ENCODE measurements at places on chromosomes 2 and 18. TPM values are rescaled to one million over a fixed set of nuclear protein-coding genes. Genes with fewer than 3 reads are reported as not detected.

DNA sequence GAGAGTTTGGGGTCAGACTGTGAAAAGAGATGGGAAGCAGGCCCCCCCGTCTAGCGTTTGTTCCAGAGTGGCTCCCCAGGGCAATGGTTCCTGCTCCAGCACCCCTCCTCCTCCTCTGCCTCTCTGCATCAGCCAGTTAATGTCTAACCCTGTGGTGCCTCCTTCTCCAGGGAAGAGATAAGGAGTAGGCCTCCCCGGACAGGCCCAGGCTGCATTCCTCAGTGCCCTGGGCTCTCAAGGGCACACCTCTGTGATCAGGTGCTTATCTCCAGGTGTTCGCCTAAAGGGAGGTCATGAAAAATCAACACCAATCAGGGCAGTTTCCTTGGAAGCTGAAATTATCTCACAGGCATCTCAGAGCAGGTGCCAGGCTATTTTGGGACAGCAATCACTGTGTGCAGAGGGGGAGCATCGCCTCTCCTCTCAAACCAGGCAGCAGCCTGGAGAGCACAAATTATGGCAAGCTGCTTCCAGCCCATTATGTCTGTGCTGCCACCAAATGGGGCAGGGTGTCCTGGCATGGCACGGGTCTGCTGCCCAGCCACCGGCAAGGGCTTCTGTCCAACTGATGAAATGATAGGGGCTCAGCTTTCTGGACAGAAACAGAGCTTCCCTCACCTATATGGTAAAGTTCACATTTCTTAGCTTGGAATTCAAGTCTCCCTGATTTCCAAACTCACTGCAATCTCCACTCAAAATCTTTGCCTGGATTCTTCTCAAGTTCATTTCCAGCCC lies 255.8 kb upstream of the SLC14A2 start:
- DNase-seq = no peak

GRCh38 chr2:204533629-204534370 lies 11.5 kb upstream of the PARD3B start:
- DNase-seq = no peak

DNA sequence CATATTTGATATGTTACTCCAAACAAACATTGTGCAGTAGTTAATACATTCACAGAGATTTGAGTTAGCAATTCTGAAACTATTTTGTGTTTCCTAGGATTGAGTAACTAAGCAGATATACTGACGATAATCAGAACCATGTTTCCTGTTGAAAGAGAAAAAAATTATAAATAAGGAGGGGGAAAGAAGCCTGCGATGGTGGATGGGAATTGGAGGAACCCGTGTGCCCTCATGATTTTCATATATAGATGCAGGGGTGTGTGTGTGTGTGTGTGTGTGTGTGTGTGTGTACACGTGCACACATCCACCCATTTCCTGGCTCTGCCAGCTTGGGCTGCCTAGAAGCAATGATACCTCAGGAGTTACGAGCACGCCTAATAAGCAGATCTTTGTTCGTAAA lies 56.9 kb downstream of the LPIN2 start:
- DNase-seq = peak; percentile 52

Gene GTF2A1L
- not detected for total RNA-seq

Gene RAB17
- total RNA-seq = not detected

DNA sequence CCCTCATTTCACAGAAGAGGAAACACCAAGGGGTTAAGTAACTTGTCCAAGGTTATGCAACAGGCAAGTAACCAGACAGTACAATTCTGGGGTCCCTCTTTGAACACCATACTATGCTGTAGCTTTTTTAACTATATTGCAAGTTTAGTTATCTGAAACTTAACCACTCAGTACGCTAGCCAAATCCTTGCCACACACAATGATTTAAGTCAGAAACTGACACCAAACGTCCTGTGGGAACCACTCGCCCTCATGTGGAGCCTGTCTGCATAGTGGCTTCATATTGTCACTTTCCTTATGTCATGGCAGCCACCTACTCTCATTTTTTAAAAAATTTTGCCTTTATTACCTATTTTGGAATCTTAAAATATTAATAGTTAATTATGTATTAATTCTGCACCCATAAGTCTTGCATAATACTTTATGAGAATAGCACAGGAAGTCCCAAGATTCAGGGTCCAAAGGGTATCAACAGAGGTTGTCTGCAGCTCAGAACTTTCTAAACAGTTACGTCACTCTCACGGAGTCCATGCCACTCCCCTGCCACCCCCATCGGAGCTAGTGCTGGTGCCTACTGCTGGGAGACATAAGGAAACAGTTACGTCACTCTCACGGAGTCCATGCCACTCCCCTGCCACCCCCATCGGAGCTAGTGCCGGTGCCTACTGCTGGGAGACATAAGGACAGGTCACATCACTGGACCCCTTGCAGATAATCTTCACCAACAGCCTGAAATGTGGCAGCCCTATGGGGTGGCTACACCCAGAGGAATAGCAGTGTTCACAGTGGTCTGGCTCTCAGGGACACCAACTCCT lies 99.0 kb downstream of the L3MBTL4 start:
- DNase-seq = no peak

Gene CNTNAP5
- total RNA-seq = not detected

DNA sequence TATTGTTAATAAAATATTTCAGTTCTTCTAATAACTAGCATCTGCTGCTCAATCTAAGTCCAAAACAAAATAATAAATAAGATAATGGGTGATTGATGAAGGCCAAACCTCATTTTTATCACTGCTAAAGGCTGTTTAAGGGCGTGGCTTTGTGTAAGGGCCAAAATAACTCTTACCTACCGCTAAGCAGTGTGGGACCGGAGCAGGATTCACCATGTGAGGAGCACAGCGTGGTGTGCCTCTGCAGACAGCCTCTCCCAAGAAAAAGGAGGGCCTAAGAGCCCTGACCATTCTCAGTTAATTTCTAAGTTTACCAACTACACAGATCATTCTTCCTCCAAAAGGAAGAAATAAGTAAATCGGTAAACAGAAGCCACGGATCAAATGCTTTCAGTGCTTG lies 353.7 kb downstream of the ARL6IP6 start:
- no peak for DNase-seq

DNA sequence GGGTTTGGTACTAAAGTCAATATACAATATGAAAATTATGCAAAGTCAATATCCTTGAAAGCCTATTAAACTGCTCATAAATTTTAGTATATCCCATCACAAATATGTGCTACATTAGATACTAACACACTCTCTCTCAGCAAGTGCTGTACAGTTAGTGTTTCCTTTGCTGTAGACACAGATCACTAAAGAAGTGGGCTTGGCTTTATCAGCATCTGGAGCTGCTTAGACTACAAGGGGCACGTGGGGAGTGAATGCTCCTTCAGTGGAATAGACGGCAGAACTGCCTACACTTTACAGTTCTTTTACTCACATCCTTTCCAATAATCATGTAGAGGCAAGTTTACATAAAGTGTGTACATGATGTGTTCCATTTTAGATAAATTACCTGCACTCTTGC lies 26.0 kb upstream of the EFEMP1 start:
- no peak for DNase-seq

DNA sequence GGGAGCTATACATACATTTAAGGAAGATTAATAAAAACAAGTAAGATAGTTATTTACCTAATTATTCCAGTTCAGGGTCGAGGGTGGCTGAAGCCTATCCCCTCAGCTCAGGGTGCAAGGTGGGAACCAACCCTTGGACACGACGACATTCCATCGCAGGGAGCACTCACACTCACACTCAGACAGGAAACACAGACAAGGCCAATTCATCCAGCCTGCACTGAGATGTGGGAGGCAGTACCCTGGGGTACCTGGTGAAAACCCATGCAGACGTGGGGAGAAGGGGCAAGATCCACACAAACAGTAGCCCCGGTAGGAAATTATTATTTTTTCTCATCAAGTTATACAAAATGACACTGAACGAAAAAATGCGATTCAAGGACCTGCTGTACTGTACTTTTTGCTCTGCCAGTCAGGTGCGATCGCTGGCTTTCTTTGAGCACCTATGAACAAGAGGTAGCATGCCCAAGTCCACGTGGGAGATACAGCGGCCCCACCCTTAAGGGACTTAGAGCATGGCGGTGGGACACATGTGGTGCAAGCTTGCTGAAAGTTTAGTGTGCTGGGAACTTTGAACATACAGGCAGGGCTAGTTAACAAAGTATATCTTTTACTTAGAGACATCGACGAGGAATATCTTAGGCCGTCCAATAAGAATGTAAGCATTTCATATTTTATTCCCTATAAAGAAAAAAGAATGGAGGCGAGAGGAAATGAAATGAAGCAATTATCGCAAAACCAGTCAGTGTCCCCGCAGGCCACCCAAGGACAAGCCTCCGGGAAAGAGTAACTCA lies 624 bp downstream of the METTL8 start:
- DNase-seq = peak; percentile 64

- DNase-seq = no peak
Measured at GRCh38 chr2:226994775-226995174, 158.9 kb downstream of the RHBDD1 start.

DNA sequence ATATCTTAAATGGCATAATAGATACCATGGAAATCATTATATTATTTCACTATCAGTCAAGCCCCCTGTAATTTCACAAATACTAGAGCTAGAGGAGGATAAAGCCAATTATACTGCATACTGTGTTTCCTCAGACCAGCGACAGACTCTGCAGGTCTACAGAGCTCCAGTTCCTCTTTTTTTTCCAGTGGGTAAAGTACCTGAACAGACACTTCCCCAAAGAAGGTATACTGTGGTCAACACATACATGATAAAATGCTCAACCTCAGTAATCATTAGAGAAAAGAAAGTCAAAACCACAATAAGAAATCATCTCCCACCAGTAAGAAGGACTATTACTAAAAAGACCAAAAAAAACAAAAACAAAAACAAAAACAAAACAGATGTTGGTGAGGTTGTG lies 44.6 kb downstream of the SCN7A start:
- DNase-seq = no peak

DNA sequence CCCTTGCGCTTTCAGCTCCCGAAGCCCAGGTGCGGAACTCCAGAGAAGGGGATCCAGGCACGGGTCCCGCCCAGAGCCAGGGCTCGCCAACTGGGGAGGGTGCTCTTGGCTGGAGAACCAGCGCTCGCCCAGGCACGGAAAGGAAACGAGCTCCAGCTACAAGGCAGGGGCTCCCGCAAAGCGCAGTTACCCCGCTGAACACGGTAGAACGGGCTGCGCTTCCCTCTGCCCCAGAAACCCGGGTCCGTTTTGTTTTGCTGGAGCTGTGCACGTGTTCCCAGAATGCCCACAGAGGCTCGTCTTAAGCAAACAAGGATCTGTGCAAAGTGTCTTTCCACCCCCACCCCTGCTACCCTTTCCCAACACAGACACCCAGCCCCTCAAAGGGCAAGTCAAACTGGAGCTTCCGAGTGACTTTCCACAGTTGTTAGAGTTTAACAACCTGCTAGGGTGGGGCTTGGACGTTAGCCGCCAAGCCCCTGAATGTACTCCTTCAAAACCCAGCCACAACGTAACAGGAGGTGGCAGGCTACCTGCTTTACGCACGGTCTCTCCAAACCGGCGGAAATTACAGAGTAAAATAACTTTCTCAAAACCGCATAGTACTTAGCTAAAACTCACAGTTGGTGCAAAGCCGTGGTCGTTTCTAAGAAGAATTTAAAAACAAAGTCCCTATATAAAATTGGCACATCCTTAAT lies 775 bp downstream of the RNF125 start:
- DNase-seq = peak; percentile 68

GRCh38 chr2:185185044-185185443 lies 553.6 kb upstream of the FSIP2 start:
- no peak for DNase-seq

DNA sequence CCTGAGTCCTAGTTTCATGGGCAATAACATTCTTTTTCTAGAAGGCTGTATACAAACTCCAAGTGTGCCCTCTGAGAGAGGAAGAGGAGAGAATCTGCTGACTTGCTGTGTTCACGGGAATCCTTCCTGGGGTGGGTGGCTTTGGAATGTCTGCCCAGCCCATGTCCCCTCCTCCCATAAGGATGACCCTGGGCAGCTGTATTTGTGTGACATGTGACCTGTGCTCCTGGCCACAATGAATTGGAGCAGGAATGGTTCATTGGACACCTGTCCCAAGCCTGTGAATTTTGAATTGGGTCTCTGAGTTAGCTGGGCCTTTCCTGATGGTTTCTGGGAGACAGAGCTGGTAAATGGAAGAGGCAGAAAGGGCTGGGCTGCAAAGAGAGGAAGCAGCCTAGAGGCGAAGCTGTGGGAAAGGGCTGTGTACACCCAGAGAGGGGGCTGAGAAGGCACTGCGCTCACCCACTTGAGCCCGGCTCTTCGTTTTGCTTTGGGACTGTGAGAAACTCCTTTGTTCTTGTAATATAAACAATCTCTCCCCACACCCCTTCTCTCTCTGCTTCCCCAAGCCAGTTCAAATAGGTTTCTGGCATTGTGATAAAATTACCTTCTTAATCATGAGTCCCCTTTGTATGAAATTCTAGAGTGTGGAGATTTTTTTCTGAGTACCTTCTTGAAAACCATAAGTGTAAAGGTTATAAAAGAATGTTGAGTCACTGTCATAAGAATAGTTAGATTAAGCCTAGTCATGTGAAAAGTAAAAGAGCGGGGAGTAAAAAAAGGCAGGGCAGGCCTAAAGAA lies 49.8 kb downstream of the SLC4A5 start:
- no peak for DNase-seq

Gene IL36G
- not detected for total RNA-seq

- no peak for DNase-seq
Measured at GRCh38 chr2:241975593-241976284, 106.2 kb downstream of the RTP5 start.

DNA sequence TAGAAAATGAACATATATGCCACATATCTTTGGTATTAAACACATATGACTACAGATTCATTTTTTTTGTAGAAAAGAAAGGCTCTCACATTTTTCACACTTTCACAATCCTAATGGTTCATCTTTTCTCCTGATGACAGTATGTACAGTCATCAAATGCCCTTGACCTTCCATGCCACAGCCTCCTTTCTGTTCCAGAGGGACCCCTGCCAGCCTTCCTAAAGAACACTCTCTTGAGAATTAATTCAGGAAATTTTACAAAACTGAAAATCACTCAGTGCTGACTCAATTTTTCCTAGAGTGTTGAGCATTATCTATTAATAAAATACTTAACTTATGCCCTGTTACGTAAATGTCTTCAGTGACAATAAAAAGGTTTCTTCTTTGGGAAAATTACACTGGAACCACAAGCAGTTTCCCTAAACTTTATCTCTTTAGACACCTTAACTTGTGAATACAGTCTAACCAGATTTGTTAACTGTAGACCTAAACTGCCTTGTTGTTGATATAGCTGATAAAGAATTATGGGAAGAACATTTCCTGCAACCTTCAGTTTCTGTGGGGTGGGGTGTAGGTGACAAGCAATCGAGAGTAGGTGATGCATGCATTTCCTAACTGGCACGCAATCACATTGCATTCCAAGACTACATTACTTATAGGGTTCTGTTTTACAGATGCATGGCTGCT lies 15.3 kb upstream of the ACOXL start:
- DNase-seq = no peak

DNA sequence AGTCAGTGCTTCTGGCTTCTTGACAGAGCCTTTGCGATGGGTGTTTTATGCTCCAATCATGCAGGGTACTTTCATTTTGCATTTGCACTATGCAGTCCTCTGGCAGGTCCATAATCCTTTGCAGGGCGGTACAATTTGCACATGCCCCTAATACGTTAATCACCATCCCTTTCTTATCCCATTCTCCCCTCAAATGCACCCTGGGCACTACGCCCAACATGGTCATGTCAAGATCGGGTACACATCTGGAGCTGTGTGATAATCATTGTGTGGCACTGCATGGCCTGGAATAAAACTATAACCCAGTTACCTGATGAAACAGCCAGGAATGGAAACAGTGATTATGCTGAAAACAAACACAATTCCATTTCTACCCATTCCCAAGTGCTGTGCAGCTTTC lies 27.7 kb downstream of the LOXHD1 start:
- DNase-seq = no peak

- DNase-seq = no peak
Measured at GRCh38 chr2:20484810-20485611, 38.1 kb downstream of the RHOB start.

Data from activated CD4-positive, alpha-beta memory T cell treated with anti-CD3 and anti-CD28 coated beads for 36 hours (primary cell).